Cortex of kidney (tissue), 1 donor: ENCODE measurements at places on chromosomes 6 and 20.

DNA sequence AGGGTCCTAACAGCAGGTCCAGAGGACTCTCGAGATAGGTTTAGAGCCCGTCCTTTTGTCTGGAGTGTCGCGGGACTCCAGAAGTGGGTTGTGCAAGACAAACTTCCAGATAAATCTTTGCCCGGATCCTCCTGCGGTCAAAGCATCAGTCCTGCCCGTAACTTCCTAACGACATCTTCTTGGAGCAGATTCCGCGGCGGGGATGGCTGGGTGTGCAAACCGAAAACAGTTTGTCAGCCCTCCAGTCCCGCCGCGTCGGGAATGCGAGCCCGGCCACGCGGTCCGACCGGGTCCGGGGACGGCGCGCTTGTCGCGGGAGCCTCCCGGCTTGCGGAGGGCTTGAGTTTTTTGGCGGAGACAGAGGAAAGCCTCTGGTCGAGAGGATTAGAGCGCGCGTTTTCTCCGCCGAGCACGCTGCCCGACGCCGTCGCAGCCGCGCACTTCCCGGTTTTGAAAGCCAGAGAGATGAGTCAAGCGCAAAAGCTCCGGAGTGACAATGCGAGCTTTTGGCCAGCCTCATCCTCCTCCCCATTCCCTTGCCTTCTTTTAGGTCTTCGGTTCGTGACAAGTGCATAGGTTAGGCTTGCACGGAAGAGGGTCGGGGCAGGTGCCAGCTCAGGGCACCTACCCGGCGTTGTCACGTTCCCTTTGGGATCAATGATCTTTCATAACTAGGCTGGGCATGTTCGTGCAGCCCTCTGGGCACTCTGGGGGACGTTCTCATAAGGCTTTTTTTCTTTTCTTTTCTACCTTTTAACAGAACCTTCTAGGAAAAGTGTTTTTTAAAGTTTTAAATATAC, 91.3 kb upstream of the PRDM1 start:
- no peak for DNase-seq

- no peak for DNase-seq
Measured at GRCh38 chr20:18907353-18907752, 93.8 kb downstream of the SCP2D1 start.

DNA sequence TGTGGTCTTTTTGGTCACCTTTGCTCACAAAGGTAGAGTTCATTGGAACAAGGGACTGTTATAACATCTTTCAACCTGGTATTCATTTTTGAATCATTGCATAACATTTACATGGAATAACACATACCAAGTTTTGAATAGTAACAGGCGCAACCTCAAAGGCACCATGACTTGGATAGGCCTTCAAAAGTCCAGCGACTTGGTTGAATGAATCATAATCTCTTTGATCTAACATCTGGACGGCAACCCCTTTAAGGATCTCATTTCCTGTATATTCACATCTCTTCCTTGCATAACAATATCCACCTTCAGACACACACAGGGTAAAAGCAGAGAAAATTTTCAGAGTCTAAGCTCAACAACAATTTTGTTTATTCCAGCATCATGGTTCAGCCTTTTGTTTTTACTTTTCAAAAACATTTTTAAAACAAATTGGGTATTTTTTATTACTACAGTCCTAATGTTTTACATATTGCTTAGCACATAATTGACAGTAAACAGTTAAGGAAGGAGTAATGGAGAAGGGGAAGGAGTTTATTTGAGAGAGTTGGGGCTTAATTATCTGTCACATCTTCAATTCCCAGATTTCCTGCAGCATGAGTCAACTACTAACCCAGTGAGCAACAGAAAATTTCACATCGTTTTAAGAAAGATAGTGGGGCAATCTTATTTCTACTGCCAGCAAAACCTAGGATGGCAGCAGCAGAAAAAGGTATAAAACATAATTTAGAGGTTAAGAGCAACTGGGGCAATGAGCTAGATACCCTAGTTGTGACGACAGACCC, 41.8 kb upstream of the F13A1 start:
- no peak for DNase-seq

GRCh38 chr6:90982051-90982450, 395.2 kb upstream of the MAP3K7 start:
- DNase-seq, result no peak

GRCh38 chr6:142014515-142014914, 118.2 kb upstream of the GJE1 start:
- no peak for DNase-seq

GRCh38 chr20:45629496-45630100, at the start of gene WFDC10A:
TSS of gene WFDC10A (plus strand) at chr20:45629739. CDS start at chr20:45629814, 75 bp downstream.
- DNase-seq, result no peak

DNA sequence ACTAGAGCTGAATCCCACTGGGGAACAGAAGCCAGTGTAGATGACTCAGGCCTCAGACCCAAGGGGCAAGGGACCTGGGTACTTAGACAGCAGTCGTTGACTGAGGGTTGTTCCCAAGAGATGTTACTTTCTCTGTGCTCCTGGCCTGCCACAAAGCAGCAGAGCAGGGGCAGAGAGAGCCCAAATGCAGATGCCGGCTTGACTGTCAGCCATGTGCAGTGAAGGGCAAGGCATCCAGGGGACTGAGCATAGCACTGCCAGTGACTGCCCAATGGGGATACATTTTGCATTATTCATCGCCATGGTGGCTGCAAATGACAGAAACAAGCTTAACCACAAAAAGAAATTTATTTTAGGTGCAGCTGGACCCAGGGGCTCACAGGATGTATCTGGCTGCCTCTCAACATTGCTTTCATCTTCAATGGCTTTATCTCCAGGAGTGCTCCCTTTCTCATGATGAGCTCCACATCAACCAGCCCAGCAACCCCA, 7.6 kb upstream of the TP53RK start:
- DNase-seq, result no peak

- no peak for DNase-seq
Measured at GRCh38 chr6:51854876-51855275, 232.5 kb downstream of the PKHD1 start.

DNA sequence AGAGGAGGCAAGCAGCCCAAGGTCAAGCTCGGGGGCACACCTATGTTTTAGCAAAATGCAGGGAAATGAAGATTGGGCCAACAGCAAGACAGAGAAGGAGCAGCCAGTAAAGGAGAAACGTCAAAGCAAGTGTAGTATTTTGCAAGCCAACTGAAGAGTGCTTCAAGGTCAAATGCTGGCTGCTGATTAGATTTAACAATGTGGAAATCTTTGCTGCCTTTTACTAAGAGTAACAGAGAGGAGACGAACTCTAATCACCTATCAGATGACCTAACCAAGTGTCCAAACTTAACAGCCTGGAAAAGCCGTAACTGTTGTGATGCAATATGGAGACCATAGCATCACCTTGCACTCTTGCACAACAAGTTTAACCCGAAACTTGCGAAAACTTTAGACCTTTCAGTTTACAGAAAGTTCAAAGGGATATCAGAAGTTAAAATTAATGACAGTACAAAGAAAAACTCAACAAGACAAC, 30.4 kb downstream of the AKIRIN2 start:
- DNase-seq, result no peak

GRCh38 chr6:157325069-157325805, 1.9 kb upstream of the TMEM242 start:
- no peak for DNase-seq

GRCh38 chr6:163123098-163123497, 291.4 kb upstream of the QKI start:
- no peak for DNase-seq

DNA sequence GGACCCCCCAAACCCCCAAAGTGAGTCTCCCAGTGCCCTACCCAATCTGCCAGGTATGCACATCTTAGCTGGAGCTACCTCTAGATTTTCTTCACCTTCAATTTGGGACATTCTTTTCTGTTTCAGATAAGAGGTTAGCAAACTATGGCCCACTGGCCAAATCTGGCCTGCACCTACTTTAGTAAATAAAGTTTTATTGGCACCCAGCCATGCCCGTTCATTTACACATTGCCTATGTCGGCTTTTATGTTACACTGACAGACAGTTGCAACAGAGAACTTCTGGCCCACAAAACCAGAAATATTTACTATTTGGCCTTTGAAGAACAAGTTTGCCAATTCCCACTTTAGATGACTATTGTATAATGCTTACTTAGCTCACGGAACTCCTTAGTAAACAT, 55.9 kb upstream of the STX16 start:
- no peak for DNase-seq

- no peak for DNase-seq
Measured at GRCh38 chr6:109999740-110000139, 21.6 kb downstream of the GPR6 start.

GRCh38 chr6:137761487-137761886, 105.6 kb upstream of the TNFAIP3 start:
- no peak for DNase-seq
